Glomerular endothelial cell (primary cell): ENCODE measurements at places on chromosomes 6 and 20. TPM values are rescaled to one million over a fixed set of nuclear protein-coding genes. Genes with fewer than 3 reads are reported as not detected.

NMBR gene
- total RNA-seq, result not detected in 2 replicates

SGK1 gene
- total RNA-seq, result 90.3 and 116 TPM in 2 replicates

GTF3C6 gene
- total RNA-seq, result 49.3 and 53.3 TPM in 2 replicates

ALDH5A1 gene
- total RNA-seq, result 1.3 and 1.7 TPM in 2 replicates

DEFB128 gene
- total RNA-seq, result not detected in 2 replicates

- no peak for DNase-seq
Observed at GRCh38 chr6:157527471-157527907, 146.5 kb downstream of the ZDHHC14 start.

DNA sequence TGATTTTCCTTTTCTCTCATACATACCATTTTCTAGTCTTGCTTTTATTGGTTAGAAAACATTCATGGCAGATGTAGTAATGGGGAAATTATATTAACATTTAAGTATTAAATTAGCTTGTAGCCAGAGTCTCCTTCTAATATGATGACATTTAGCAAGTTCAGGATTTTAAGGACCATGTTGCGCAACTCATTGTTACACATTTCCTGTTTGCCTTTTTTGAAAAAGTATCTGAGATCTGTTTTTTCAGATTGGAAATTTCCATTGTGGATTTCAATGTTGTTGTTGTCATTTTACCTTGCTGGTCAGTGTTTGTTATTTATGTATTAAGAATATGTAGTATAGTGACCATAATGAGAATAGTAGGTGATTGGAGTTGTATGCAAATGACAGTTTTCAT lies 38.7 kb downstream of the CDKAL1 start:
- peak; percentile 34 for DNase-seq

DNA sequence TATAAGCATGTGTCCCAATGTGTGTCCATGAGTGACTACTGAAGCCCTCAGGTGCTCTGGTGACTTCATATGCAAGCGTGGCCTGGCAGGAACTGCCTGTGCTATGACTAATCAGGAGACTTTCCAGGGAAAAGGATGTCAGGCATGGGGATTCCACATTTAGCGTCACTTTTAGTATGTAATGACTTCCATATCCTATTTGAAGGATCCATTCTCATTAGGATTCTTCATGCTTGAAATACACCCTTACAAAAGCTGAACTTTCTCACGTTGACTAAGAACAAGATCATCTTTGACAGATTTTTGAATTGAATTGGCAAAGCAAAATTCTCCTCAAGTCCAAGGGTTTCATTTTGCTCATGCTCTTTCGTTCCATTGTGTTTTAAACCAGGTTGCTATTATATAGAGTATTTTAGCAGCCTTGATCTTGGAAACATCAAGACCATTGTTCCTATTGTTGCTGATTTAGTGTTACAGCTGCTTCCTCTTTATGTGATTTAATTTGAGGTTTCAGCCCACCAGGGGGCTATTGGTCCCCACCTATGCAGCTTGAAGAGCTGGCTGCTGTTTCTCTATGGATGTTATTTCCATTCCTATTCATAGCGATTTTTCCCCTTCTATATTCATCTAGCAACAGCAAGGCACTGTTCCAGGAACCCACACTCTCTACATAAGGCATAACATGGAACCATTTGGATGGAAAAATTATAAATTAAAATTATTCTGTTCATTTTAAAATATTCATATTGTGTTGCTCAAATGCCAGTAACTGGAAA lies 418.6 kb downstream of the CDKAL1 start:
- DNase-seq, result peak; percentile 64

DNA sequence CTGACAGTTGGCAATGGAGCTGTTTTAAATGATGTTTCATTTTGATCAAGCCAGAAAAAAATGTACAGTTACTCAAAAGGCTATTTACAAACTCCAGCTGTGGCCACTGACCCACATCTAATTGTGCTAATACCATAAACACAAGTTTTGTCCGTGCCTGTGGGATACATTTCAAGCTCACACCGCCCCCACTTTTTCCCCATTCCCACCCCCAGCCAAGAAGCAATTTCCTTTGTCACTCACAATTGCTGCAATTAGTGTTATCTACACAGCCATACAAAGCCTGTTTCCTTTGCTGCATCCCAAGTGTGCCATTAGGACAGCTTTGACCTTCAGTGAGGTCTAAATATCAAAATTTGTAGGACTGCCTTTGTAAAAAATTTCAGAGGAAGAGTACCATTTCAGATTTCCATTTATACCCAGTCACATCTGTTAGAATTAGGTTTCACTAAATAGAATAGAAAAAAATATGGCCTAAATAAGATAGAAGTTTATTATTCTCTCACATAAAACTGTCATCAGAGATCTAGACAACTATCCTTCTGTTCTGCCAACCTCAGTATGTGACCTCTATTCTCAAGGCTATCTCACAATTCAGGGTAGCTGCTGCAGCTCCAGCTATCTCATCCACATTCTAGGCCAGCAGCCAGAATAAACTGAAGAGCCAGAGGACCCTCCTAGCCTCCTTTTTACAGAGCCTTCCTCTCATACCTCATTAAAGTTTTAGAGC lies 202.6 kb downstream of the NFATC2 start:
- DNase-seq, result no peak

- DNase-seq, result no peak
Observed at GRCh38 chr6:21496196-21496595, 97.4 kb upstream of the SOX4 start.

DNA sequence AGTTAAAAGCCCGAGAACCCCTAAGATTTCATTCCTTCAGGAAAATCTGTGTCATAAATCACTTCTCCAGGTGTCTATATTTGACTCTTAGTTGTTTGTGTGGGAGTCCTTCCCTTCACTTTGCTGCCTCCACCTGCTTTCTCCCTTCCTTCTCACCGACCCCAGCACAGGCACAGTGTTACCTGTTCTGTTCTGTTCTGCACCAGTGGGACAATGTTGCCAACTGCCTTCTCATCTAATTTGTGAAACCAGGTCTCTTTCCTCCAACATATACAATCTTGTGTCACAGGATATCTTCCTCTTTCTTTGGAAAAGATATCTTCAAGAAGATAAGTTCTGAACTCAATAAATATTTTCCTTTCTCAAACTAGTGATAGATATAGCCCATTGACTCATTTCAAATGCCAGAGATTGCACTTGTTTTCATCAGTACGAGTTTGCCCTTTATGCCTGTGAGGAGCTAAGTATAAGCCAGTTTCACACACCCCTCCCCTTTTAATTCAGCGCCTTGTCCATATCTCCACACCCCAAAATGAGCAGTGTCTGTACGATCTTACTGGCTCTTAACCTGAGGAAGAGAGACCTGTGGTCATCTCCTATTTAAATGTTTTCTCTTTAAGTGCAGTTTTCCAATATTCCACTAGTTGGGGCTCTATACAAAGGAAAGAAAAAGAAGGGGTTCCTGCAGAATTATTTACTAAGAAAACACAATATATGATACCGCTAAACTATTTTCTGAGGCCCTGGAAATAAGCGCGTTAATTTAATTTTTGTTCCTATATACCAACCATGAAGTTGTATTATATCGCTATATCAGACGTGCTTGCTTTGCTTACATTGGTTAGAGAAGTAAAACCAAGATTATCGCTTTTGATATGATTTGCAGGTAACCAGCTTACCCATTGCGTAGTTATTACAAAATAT lies 81.6 kb upstream of the PREP start:
- no peak for DNase-seq

- DNase-seq, result no peak
Observed at GRCh38 chr20:4581838-4582237, 139.9 kb upstream of the PRND start.

- DNase-seq, result no peak
Observed at GRCh38 chr6:151585741-151586140, 91.9 kb downstream of the CCDC170 start.

DNA sequence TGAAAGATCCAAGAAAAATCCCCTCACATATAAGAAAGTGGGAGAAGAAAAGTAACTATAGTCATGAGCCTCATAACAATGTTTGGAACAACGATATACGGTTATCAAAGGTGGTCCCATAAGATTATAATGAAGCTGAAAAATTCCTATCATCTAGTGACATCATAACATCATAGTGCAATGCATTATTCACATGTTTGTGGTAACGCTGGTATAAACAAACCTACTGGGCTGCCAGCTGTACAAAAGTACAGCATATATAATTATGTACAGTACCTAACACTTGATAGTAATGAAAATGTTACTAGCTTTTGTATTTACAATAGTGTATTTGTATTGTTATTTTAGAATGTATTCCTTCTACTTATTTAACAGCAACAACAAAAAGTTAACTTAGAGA lies 240.7 kb downstream of the RNGTT start:
- no peak for DNase-seq

GRCh38 chr6:25058941-25059340 lies 123.2 kb upstream of the RIPOR2 start:
- DNase-seq, result no peak

GRCh38 chr20:32805721-32806120 lies 14.0 kb upstream of the MAPRE1 start:
- DNase-seq, result no peak

- no peak for DNase-seq
Observed at GRCh38 chr20:20265210-20265609, 102.7 kb upstream of the INSM1 start.

DNA sequence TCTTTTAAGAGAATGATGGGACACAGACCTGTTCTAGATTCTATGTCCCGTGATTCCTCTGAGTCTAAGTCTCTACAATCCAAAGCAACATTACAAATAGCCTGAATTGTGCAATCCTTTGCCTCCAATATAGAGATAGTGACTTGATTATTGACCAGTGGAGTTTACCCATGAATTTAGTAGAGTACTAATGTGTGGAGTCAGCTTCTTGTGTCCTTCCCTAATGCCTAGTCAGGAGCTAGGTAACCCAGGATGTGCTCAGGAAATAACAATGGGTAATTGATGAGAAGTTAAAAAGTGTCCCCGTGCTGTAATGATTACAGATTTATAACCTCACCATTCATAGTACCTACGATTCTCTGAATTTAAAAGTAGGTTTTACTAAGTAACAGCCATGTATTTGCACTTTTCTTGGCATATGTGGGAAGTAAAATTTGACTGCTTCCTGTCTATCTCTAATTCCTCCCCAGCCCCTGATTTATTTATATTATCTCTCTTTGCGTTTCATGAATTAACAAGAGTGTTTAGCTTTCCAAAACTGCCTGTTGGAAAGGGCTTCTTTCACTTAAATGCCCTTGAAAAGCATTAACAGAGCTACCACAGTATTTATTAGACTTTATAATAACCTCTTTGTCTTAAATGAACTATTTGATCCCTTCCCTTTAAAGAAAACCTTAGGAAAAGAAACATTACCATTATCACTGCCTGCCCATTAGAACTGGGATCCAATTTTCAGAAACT lies 30.5 kb downstream of the NEDD9 start:
- DNase-seq, result no peak

- DNase-seq, result no peak
Observed at GRCh38 chr20:20765696-20766365, 53.4 kb upstream of the RALGAPA2 start.
